Suprapubic skin (tissue), 4 donors: ENCODE measurements at places on chromosomes 4 and X. TPM values are rescaled to one million over a fixed set of nuclear protein-coding genes. Genes with fewer than 3 reads are reported as not detected.

Gene GATB
- 55.3 TPM for total RNA-seq

Gene KDR
- 5.4 TPM for total RNA-seq

Gene PLCXD1
- total RNA-seq: 22.4 TPM

Gene ZCCHC12
- not detected for total RNA-seq

Gene HMX1
- not detected for total RNA-seq

Gene SLC2A9
- 8.6 TPM for total RNA-seq

Gene TLR6
- total RNA-seq: 2.3 TPM

Gene DGAT2L6
- 7.2 TPM for total RNA-seq

GRCh38 chr4:182640932-182641331 lies 276.3 kb downstream of the DCTD start:
- H3K27me3 ChIP-seq: no peaks in the 10 kb centered on the region
- no peak overlapping the region for H3K27ac ChIP-seq

GRCh38 chrX:47178337-47178736 lies 15.3 kb upstream of the UBA1 start:
- peak; percentile 48 for DNase-seq
- no peaks in the 10 kb centered on the region for H3K27me3 ChIP-seq
- peaks cover 75% of the 10 kb centered on the region for H3K36me3 ChIP-seq
- H3K4me1 ChIP-seq: peaks cover 4% of the 10 kb centered on the region

GRCh38 chrX:49054073-49054762 lies 4.6 kb upstream of the CCDC120 start:
- peak overlapping the region; percentile 88 for H3K27ac ChIP-seq
- DNase-seq: no peak
- H3K4me3 ChIP-seq: peak overlapping the region; percentile 66

- H3K27me3 ChIP-seq: no peaks in the 10 kb centered on the region
- DNase-seq: no peak
- H3K36me3 ChIP-seq: no peaks in the 10 kb centered on the region
Measured at GRCh38 chrX:78619834-78620233, 39.3 kb downstream of the RTL3 start.

- peak overlapping the region; percentile 63 for H3K27ac ChIP-seq
- peaks cover 18% of the 10 kb centered on the region for H3K4me1 ChIP-seq
- H3K36me3 ChIP-seq: no peaks in the 10 kb centered on the region
- H3K27me3 ChIP-seq: no peaks in the 10 kb centered on the region
- peak; percentile 80 for DNase-seq
- H3K4me3 ChIP-seq: no peak overlapping the region
Measured at GRCh38 chr4:139596034-139596683, 40.1 kb upstream of the SETD7 start.

DNA sequence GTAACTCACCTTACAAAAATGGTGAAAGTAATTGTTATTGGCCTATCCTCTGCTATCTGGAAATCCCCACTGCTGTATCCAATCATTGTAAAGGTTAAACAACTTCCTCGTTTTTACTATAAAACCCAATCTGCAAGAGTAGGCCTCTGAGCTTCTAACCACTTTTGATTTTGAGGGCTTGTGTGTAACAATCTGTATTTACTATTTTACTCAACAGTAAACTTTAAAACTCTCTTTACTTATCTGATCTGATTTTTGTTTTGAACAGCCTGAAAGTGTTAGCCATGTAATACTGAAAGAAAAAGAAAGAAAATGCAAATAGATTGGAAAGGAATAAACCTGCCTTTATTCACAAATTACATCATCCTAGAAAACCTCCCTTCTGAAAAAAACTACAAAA lies 63.1 kb downstream of the SLC10A7 start:
- no peak for DNase-seq
- H3K4me1 ChIP-seq: no peaks in the 10 kb centered on the region
- H3K36me3 ChIP-seq: no peaks in the 10 kb centered on the region
- H3K4me3 ChIP-seq: no peak overlapping the region

GRCh38 chr4:104382961-104383360 lies 111.7 kb downstream of the CXXC4 start:
- no peaks in the 10 kb centered on the region for H3K4me1 ChIP-seq
- H3K36me3 ChIP-seq: no peaks in the 10 kb centered on the region
- DNase-seq: no peak
- no peak overlapping the region for H3K27ac ChIP-seq
- no peak overlapping the region for H3K4me3 ChIP-seq
- H3K27me3 ChIP-seq: no peaks in the 10 kb centered on the region

DNA sequence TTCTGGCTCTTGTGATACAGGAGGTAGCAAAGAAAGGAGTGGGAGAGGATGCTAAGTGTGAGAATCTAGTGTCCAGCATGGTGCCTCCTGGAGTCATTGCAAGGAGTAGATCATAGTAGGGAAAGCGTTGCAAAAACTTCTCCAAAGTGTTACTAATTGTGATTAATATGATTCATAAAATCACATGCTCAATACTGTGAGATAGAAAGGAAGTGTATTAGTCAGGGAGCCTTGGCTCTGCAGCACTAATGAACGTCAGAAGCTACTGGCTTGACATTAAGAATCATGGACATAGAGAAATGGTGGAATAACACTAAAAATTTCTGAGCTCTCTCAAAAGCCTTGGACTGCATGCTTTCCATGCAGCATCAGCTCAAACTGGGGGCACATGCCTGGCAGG lies 299.1 kb downstream of the EVC2 start:
- H3K27ac ChIP-seq: no peak overlapping the region
- no peak overlapping the region for H3K4me3 ChIP-seq
- H3K27me3 ChIP-seq: no peaks in the 10 kb centered on the region

GRCh38 chrX:100636321-100636991 lies at the start of gene TSPAN6:
Gene TSPAN6 (minus strand): TSS chrX:100636806. CDS start chrX:100636694, 112 bp downstream.
- H3K4me1 ChIP-seq: no peaks in the 10 kb centered on the region
- no peaks in the 10 kb centered on the region for H3K27me3 ChIP-seq
- peak; percentile 82 for DNase-seq
- H3K4me3 ChIP-seq: peak within 1 kb of the TSS; percentile 56
- no peaks in the 10 kb centered on the region for H3K36me3 ChIP-seq
- H3K27ac ChIP-seq: peak within 1 kb of the TSS; percentile 59

DNA sequence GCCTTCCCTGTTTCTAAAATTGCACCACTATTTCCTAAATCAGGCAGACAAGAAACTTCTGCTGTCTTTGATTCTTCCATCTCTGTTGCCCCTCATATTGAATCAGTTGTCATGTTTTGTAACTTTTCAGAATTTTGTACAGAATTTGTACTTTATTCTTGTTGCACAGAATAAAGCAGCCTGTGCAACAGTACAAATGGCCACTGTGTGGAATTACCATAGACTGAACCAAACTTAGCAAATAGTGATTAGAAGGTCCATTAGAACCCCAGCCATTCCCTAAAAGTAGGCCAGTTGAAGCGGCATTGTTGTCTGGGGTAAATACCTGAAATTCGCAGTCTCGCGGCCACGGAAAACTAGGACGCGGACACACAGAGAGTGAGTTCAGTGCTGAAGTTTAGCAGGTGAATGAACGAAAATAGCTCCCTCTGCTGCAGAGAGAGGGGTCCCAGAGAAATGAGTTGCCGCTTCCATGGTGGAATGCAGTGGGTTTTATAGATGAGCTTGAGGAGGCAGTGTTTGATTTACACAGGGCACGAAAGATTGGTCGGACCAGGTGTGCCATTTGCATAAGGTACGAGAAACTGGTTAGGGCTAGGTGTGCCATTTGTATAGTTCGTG lies 71.8 kb downstream of the C4orf33 start:
- no peak for DNase-seq
- H3K4me1 ChIP-seq: no peaks in the 10 kb centered on the region
- no peaks in the 10 kb centered on the region for H3K27me3 ChIP-seq
- no peak overlapping the region for H3K4me3 ChIP-seq

GRCh38 chrX:148537556-148538182 lies 37.3 kb downstream of the AFF2 start:
- H3K36me3 ChIP-seq: no peaks in the 10 kb centered on the region
- no peak overlapping the region for H3K4me3 ChIP-seq
- H3K27me3 ChIP-seq: no peaks in the 10 kb centered on the region
- no peaks in the 10 kb centered on the region for H3K4me1 ChIP-seq
- no peak overlapping the region for H3K27ac ChIP-seq
- no peak for DNase-seq

GRCh38 chrX:66012094-66012534 lies 27.8 kb downstream of the VSIG4 start:
- no peak overlapping the region for H3K4me3 ChIP-seq
- H3K4me1 ChIP-seq: no peaks in the 10 kb centered on the region
- no peak overlapping the region for H3K27ac ChIP-seq

- no peaks in the 10 kb centered on the region for H3K27me3 ChIP-seq
- DNase-seq: no peak
- peak overlapping the region; percentile 79 for H3K4me3 ChIP-seq
- H3K36me3 ChIP-seq: peaks cover 42% of the 10 kb centered on the region
- H3K4me1 ChIP-seq: peaks cover 25% of the 10 kb centered on the region
- peak overlapping the region; percentile 89 for H3K27ac ChIP-seq
Measured at GRCh38 chrX:1592470-1593142, 1.2 kb downstream of the AKAP17A start.

DNA sequence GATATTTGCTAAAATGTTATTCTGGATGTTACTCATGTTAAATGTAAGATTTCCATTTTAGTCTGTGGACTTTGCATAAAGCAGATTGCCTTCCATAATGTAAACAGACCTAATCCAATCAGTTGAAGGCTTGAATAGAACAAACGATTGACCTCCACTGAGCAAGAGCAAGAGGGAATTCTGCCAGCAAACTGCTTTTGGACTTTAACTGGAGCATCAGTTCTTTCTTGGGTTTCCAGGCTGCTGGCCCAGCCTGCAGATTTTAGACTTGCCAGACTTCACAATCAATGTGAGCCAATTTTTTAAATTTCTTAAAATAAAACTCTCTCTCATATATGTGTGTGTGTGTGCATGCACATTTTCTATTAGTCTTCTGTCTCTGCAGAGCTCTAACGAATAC lies 1248.8 kb downstream of the ADGRL3 start:
- no peaks in the 10 kb centered on the region for H3K27me3 ChIP-seq
- H3K36me3 ChIP-seq: no peaks in the 10 kb centered on the region
- no peak overlapping the region for H3K27ac ChIP-seq
- H3K4me3 ChIP-seq: no peak overlapping the region
- no peaks in the 10 kb centered on the region for H3K4me1 ChIP-seq

DNA sequence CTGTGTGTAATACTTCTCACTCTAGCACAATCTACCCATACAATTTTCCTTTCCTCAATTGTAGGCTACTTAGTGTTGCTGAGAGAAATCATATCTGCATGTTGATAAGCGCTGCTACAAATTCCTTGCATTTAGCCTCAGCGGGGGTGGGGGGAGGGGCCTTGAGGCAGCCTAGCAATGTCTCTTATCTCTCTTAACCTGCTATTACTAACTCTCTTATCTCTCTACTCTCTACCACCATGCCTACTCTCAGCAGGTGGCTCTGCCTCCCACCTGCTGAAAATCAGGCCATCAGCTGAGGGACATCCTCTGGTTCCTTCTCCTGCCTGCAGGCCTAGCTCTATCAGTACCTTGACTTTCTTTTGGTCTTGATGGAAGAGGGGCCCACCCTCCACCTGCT lies 98.9 kb downstream of the GPR82 start:
- no peak for DNase-seq
- no peaks in the 10 kb centered on the region for H3K27me3 ChIP-seq
- no peaks in the 10 kb centered on the region for H3K36me3 ChIP-seq
- no peak overlapping the region for H3K27ac ChIP-seq

DNA sequence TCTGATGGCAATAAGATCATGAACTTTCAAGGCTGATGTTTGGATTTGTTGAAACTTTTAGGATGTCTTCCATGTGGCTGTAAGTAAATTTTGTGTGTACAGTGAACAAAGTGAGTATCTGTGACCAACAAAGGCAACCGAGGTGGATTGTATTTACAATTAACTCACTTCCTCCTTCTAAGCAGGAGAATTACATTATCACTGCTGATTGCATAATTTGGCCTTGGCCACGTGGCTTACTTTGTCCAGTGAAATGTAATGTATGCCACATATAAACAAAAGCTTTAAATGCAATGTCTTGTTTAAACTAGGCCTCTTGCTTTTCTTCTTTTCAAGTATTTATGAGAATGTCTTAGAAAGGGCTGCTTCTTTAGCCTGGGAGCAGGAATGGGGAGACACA lies 66.3 kb upstream of the MAD2L1 start:
- no peaks in the 10 kb centered on the region for H3K4me1 ChIP-seq
- no peak for DNase-seq
- no peak overlapping the region for H3K4me3 ChIP-seq
- no peak overlapping the region for H3K27ac ChIP-seq
- no peaks in the 10 kb centered on the region for H3K27me3 ChIP-seq

DNA sequence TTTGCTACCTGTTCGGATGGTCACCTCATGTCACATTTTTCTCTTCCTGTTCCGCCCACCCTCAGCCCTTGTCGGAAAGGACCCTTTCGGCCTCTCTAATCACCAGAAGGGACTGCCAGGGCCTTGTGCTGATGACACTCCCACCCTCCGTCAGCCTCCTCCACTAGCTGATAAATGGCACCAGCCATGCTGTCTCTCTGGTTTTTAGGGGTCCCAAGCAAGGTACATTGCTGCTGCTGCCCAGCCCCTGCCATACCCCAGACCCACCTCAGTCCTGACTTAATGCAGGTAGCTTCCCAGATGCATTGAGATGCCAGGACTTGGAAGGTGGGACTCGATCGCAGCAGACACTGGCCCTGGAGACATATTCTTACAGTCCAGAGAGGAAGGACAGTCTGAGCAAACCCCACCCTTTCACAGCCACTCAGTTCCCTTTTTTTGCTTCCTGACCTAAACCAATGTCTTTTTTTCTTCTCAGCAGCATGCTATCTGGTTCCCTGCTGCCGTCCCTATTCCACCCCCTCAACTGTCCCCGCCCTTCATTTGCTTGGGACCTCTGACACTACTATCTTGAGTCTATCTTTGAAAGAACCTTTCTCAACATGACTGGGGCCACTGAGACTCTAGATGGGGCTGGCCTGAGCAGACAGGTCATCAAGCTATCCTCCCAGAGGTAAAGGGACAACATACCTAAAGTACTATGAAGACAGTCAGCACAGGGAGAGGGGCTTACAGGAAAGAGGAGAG lies at the start of gene BTK:
Gene BTK (minus strand): TSS at position 397 of the 747 bp plus-strand sequence. CDS start 10,907 bp downstream, outside the sequence.
- H3K4me3 ChIP-seq: peak within 1 kb of the TSS; percentile 14
- no peak within 1 kb of the TSS for H3K27ac ChIP-seq
- H3K4me1 ChIP-seq: no peaks in the 10 kb centered on the region
- no peaks in the 10 kb centered on the region for H3K27me3 ChIP-seq

DNA sequence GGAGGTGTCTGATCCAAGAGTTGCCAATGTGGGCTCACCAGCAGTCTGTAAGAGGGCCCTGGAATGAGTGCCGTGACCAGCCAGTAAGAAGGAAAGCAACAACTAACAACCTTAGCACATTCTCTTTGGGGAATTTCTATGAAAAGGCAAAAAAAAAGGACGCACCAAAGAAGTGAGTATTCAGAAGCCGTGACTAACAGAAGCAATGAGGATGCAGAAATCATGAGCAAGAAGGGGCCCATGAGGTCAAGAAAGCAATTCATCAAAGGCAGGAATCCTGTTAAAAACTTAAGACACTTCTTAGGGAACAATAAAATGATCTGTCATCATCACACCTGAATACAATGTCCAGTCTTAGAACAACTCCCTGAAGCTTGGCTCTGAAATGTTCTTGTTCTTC lies 260.5 kb downstream of the RAPGEF2 start:
- H3K36me3 ChIP-seq: no peaks in the 10 kb centered on the region
- H3K4me1 ChIP-seq: peaks cover 14% of the 10 kb centered on the region
- no peak overlapping the region for H3K4me3 ChIP-seq
- H3K27me3 ChIP-seq: no peaks in the 10 kb centered on the region
- H3K27ac ChIP-seq: no peak overlapping the region

- DNase-seq: no peak
- no peaks in the 10 kb centered on the region for H3K27me3 ChIP-seq
- no peak overlapping the region for H3K4me3 ChIP-seq
- H3K27ac ChIP-seq: no peak overlapping the region
Measured at GRCh38 chrX:69428216-69428615, 75.9 kb upstream of the NALF2 start.
